ENCODE measurements at places on chromosomes 7 and 10. TPM values are rescaled to one million over a fixed set of nuclear protein-coding genes. Genes with fewer than 3 reads are reported as not detected.

- no peak overlapping the region for H3K27ac ChIP-seq
- no peaks in the 10 kb centered on the region for H3K4me1 ChIP-seq
- no peaks in the 10 kb centered on the region for H3K36me3 ChIP-seq
- no peak overlapping the region for H3K4me3 ChIP-seq
- H3K27me3 ChIP-seq, result no peaks in the 10 kb centered on the region
Observed at GRCh38 chr7:117230276-117231046, 92.4 kb downstream of the WNT2 start.

Gene AP5Z1
- 31.9 TPM for total RNA-seq

Gene TMEM130
- total RNA-seq, result 0.31 TPM

DNA sequence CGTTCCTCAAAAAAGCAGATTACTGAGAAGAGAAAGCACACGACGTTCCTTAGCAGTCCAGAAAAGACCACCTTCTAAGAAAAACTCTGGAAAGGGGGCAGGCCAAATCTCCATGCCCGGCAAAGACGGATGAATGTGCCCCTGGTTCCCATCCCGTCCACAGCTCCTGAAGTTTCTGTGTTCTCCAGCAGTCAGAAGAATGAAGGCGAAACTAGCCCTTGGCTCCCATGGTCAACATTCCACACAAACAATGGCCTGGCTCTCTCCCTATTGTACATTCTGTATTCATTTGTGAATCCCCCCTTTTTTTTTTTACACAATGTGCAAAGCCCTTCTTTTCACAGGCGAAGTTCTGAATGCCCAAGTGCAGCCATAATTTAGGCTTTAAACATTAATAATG is 5.3 kb downstream of the CTBP2 start:
- DNase-seq, result no peak
- peaks cover 32% of the 10 kb centered on the region for H3K4me1 ChIP-seq
- H3K4me3 ChIP-seq, result no peak overlapping the region
- no peaks in the 10 kb centered on the region for H3K27me3 ChIP-seq
- no peaks in the 10 kb centered on the region for H3K36me3 ChIP-seq

GRCh38 chr7:100818366-100818765 is 9.0 kb downstream of the EPHB4 start:
- peaks cover 88% of the 10 kb centered on the region for H3K36me3 ChIP-seq
- no peaks in the 10 kb centered on the region for H3K4me1 ChIP-seq
- no peak overlapping the region for H3K27ac ChIP-seq
- H3K27me3 ChIP-seq, result no peaks in the 10 kb centered on the region
- no peak overlapping the region for H3K4me3 ChIP-seq
- no peak for DNase-seq

DNA sequence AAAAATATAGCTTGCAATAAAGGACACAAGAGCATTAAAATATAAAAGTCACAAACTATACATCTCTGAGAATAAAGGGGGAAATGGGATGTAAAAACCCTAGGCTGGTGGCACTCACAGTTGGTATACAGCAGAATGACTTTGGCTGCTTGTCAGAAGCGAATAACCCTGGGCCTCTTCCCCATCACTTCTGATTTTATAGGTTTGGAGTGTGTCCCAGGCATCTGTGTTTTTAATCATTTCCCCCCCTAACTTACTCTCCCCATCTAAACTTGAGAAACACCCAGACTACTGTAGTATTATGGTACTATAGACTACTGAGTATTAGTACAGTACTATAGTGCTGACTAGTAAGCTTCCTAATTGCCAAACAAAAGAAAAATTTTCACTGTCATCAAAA is 1.8 kb upstream of the RPA3 start:
- DNase-seq, result no peak
- peaks cover 29% of the 10 kb centered on the region for H3K4me1 ChIP-seq
- H3K27ac ChIP-seq, result no peak overlapping the region

GRCh38 chr7:11469028-11469745 is 362.8 kb downstream of the THSD7A start:
- H3K36me3 ChIP-seq, result no peaks in the 10 kb centered on the region
- no peaks in the 10 kb centered on the region for H3K27me3 ChIP-seq
- H3K27ac ChIP-seq, result no peak overlapping the region
- no peak overlapping the region for H3K4me3 ChIP-seq

DNA sequence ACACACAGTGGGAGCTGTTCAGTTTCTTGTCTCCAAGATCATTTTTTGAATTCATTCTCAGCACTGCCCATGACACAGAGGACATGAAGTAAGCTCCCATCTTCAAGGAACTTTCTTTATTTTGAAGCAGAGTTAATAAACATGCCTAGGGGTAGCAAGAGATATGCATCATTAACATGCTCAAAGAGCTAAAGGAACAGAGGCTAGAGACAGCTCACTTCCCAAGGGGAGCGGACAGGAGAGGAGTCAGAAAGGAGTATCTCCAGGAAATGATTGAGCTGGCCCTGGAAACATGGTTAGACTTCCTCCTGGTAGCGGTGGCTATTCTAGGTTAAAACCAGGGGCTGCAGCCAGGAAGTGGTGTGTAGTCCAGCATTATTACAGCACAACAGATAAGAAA is 135.9 kb downstream of the GPAM start:
- no peaks in the 10 kb centered on the region for H3K27me3 ChIP-seq
- no peaks in the 10 kb centered on the region for H3K36me3 ChIP-seq
- no peak overlapping the region for H3K27ac ChIP-seq
- DNase-seq, result peak; percentile 65
- H3K4me3 ChIP-seq, result no peak overlapping the region
- H3K4me1 ChIP-seq, result peaks cover 6% of the 10 kb centered on the region

DNA sequence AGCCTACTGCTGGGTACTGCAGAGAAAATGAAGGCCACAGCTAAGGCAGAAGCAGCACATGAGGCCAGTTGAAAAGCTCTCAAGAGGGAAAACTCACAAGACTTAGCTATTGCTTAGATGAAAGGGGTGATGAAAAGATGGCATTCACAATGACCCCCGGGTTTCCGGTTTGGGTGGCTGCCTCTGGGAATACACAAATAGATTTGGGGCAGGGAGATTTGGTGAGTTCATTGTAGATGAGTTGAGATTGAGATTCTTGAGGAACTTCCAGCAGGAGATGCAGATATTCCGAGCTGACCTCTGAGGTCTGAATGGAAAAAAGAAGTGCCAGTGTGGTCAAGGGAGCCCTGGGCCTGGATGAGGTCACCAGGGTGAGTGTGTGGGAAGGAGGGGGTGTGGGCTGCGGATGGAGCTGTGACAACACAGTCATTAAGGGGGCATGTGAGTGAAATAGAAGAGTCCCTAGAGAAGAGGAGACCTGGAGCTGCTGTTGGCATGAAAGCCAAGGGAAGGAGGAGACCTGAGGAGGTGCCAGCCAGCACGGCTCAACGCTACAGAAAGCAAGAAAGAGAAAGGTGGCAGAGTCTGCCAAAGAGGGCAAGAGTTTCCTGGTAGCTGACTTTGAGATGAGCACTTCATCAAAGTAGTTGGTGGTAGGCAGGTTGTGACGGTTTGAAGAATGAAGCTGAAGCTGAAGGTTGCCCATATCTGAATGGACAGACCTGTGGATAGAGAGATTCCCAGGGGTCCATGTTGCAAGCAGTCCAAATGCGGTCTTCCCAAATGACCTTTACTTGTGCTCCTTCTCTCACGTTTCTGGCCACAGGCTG is 43.7 kb downstream of the HIF1AN start:
- no peaks in the 10 kb centered on the region for H3K4me1 ChIP-seq
- no peaks in the 10 kb centered on the region for H3K36me3 ChIP-seq

Gene VAX1
- 65.1 TPM for total RNA-seq

Gene UNCX
- 1.9 TPM for total RNA-seq

- H3K36me3 ChIP-seq, result no peaks in the 10 kb centered on the region
- no peak overlapping the region for H3K27ac ChIP-seq
- H3K27me3 ChIP-seq, result no peaks in the 10 kb centered on the region
- DNase-seq, result no peak
- H3K4me1 ChIP-seq, result no peaks in the 10 kb centered on the region
Observed at GRCh38 chr10:29725133-29725720, 90.5 kb upstream of the SVIL start.

Gene SEMA3A
- 22.8 TPM for total RNA-seq

DNA sequence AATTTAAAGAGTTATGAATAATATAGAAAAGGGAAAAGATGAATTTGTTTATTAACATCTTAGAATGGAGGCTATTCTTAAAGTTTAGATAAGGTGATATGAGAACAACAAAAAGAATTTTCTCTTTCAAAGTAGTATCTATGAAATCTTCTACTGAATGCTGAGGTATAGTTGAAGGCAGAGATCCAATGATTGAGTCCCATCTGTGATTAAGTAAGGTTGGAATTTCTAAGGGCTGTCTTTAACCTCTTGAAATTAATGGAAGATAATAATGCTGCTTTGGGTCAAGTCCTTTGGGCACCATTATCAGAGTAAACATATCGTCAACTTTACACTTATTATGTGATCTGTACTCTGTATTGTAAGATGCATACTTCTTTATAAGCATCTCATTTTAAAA is 307.9 kb downstream of the PRKG1 start:
- H3K4me3 ChIP-seq, result no peak overlapping the region
- no peaks in the 10 kb centered on the region for H3K36me3 ChIP-seq
- H3K4me1 ChIP-seq, result no peaks in the 10 kb centered on the region
- DNase-seq, result no peak
- no peak overlapping the region for H3K27ac ChIP-seq

All from A673 (cell line).